Cardiac muscle cell (in vitro differentiated cells and primary cell): ENCODE measurements at places on chromosomes 6 and 20. TPM values are rescaled to one million over a fixed set of nuclear protein-coding genes. Genes with fewer than 3 reads are reported as not detected.

DNA sequence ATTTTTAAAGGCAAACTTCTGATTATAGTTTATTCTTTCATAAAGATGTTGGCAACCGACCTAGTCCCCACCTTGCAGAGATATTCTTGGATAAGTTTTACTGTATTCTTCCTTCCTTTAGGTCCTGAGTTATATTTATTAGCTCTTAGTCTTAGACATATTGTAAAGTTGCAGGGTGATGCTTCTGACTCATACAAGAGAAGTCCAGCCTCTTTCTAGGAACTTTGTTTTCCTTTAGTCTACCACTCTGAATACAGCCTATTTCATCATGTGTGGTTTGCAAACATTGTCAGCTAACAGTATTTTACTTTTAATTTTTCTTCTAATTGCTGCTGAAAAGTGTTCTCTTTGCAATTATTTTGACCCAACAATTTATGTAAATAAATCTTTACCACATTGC lies 686.7 kb downstream of the COL12A1 start:
- DNase-seq, result no peak

DNA sequence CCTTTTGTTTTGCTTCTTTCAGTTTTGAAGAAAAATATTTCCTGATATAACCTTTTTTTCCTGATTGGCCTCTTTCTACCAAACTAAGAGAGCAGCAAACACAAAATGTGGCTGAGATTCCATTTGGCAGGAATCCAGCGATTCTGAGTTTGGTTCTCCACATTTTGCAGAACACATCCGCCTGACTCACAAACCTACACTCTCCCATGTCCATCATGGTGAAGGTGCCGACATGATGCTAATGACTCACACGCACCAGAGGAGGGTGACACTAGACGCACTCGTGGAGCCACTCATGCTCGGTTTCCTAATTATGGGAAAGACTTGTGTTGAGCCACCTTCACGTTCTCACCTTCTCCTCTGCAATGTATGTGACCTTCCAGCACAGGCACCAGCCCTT lies 45.9 kb upstream of the DUSP22 start:
- no peak for DNase-seq

GRCh38 chr6:123323452-123324329 lies 313.1 kb downstream of the TRDN start:
- DNase-seq, result peak; percentile 16

GRCh38 chr6:145015739-145016558 lies 719.4 kb downstream of the EPM2A start:
- DNase-seq, result peak; percentile 86

DNA sequence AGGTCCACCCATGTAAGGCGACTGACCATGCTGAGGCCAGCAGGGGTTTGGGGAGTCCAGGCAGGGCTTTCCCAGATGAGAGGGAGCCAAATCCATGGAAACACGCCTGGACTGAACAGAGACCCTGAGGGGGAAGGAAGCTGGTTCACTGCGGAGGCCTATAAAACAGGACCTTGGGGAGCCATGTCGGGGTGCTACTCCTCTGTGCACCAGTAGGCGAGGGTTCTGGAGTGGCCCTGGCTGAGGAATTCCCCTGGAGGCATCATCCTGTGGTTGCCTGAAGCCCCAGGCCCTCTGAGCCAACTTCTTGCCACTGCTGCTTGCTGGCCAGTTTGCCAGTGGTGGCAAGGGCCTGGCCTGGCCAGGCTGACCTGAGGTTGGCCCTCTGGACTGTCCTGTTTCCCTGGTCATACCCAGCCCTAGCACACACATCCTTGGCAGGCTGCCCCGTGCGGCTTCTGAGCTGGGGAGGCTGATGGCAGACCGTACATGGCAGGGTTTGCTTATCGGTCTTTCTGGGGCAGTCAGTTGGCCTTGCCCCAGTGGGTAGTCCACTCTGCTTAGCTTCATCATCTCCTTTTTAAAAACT lies 2.2 kb upstream of the LRRN4 start:
- no peak for DNase-seq

- peak; percentile 87 for DNase-seq
These were observed 63.6 kb downstream of the GTF2H5 start for GRCh38 chr6:158231551-158232315.

- no peak for DNase-seq
These were observed 151.7 kb upstream of the RPS6KA2 start for GRCh38 chr6:166778776-166779175.

DNA sequence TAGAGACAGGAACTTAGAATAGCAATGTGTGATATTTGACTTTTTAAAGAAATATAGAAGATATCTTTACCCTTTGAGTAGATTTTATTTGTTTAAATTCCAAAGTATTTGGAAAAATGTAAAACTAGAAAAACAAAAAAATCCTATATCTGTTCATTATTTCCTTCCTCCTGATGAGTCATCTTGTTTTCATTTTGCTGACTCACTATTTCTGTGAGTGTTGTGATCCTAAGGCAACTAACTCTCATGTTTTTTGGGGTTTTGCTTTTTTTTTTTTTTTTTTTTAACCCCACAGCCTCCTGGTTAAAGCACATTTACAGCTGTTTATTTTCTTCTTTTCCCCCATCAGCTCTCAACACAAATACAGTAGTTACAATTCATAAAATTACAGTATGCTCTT lies 37.8 kb upstream of the THEMIS start:
- DNase-seq, result no peak

DNA sequence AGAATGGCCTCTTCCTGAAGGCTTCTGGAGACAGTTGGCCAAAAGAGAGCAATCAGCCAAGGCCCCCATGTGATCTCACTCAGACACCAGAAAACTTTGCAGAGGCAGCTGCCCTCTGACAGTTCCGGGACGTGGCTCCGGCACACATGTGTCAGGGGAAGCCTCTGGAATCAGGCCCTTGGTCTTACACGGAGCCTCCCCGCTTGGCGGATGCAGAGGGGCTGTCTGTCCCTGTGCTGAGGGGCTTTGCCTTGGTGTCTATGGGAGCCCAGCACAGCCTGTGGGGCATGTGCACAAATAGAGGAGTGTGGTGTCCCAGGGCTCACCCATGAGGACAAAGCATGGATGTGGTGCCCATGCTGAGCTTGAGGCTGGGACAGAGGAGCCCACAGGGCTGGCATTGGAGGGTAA lies 13.8 kb downstream of the SIGLEC1 start:
- no peak for DNase-seq

DNA sequence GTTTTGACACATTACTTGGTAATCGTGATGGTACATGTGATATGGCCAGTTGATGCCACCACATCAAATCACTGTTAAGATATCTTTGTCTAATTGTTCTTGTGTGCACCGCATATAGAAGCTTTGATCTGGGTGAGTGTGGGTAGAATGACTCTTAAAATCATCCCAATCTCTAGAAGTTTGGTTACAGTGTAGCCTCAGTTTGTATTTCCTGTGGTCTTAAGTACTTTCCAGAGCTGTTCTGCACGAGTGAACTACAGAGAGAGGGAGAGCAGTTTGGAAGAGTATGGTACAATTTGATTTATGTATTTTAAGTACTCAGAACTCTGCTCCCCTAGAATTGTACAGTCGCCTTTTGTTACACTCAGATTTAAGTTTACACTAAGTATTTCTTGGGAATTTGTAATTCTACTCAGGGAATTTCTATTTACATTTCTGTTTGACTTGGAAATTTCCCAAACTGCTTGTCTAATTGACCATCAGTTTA lies 37.5 kb downstream of the SNX9 start:
- DNase-seq, result no peak

DNA sequence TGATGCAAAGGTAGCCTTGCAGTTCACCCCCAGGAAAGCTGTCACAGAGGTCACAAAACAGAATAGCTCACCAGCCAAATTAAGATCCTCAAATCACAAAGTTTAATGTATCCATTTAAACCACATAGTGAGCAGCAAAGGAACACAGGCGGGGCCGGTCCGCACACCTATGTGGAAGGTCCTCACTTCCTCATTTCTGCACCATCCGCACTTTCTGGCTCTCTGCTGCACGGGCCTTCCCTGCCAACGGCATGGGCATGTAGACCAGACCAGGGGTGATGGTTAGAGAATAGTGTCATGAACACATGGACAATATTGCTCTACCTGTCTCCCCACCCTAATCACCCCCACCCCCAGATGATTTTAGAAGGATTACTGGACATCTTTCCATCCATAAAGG lies 12.1 kb upstream of the TBXT start:
- no peak for DNase-seq

- peak; percentile 74 for DNase-seq
These were observed 26.7 kb downstream of the ARFGEF3 start for GRCh38 chr6:138188278-138188941.

- no peak for DNase-seq
These were observed 36.7 kb downstream of the LAMA2 start for GRCh38 chr6:128919412-128920180.

- no peak for DNase-seq
These were observed 236.6 kb downstream of the PLCB1 start for GRCh38 chr20:8368670-8369069.

- no peak for DNase-seq
These were observed 12.4 kb downstream of the SERPINB1 start for GRCh38 chr6:2829253-2829652.

DNA sequence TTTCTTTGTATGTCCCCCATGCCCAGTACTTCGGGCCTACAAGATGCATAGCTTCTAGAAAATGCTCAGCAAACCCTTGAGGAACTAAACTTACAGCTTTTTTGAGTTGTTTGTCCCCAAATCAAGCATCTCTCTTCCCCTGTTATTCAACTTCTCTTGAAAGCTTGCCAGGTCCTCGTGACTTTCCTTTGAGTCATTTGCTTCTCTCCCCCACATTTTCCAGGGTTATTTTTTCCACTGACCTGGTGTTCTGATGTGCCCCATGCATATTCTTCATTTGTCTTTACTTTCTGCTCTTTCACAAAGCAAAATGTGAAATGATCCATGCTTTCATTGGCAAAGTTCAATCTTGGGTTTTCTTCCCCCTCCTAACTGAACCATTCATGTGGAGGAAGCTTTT lies 204.8 kb downstream of the TFAP2A start:
- no peak for DNase-seq

- DNase-seq, result peak; percentile 84
These were observed 129.1 kb downstream of the PACRG start for GRCh38 chr6:162856885-162857284.

- DNase-seq, result peak; percentile 27
These were observed 46.9 kb downstream of the GFRA4 start for GRCh38 chr20:3616250-3616649.

- peak; percentile 51 for DNase-seq
These were observed 66.0 kb upstream of the UTRN start for GRCh38 chr6:144219056-144219685.

DNA sequence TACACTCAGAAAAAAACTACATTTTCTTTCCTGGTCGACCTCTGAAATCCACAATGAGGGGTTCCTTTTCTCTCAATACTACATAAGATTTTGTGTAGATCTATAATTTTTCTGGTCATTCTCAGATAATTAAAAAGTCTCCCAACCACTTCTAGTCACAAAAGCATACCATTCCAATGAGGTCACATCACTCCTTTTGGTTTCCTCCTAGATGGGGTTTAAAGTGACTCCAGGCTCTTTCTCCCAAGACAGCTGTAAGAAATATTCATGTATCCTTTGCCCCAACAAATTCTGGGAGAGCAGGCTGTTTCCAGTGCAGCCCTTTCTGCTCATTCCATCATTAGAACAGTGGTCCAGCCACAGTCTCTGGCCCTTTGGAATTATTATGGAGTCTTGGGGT lies 43.1 kb upstream of the BEND6 start:
- peak; percentile 59 for DNase-seq

- no peak for DNase-seq
These were observed 19.0 kb upstream of the KIFC1 start for GRCh38 chr6:33372526-33373123.

DNA sequence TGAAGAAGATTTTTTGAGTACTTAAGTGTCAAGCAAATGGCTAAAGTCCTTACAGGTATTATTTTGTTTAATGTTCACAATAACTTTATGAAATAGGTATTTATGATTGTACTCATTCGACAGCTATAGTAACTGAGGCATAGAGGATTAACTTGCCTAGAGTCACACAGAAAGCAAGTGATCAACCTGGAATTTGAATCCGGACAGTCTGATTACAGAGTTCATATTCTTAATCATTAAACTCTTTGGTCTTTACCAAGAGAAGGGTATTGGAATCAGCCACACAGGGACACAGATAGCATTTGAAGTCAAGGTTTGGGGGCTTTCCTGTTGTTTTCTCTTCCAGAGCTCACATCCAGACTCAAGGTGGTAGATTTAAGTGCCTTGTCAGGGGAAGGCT lies 69.7 kb downstream of the ISM1 start:
- no peak for DNase-seq

COL11A2 gene
- 70.6 and 94.6 TPM in 2 replicates for total RNA-seq

SLC22A7 gene
- total RNA-seq, result not detected in 2 replicates

GTPBP2 gene
- total RNA-seq, result 48.8 and 63.6 TPM in 2 replicates

PTCRA gene
- total RNA-seq, result not detected in 2 replicates

ARMH2 gene
- not detected in 2 replicates for total RNA-seq

PRND gene
- total RNA-seq, result 0.07 and 0.39 TPM in 2 replicates
